Central memory CD8-positive, alpha-beta T cell (primary cell): ENCODE measurements at places on chromosomes 2 and 18.

- DNase-seq: no peak
Observed at GRCh38 chr2:95316466-95317122, 19.4 kb downstream of the KCNIP3 start.

DNA sequence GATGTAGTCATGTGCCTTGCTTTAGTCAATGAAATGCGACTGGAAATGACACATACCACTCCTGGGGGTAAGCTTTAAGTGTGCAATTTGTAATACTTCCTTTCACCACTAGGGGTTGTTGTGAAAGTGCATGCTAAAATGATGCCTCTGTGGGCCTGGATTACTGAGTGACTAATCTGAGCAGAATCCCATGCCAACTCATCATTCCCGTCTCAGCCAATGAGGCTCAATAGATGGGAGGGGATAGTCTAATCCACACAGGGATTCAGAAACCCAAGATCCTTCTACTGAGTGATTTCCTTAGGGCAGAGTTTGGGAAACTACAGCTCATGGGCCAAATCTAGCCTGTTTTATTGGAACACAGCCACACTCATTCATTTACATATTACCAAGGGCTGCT lies 54.0 kb downstream of the HRH4 start:
- DNase-seq: no peak

DNA sequence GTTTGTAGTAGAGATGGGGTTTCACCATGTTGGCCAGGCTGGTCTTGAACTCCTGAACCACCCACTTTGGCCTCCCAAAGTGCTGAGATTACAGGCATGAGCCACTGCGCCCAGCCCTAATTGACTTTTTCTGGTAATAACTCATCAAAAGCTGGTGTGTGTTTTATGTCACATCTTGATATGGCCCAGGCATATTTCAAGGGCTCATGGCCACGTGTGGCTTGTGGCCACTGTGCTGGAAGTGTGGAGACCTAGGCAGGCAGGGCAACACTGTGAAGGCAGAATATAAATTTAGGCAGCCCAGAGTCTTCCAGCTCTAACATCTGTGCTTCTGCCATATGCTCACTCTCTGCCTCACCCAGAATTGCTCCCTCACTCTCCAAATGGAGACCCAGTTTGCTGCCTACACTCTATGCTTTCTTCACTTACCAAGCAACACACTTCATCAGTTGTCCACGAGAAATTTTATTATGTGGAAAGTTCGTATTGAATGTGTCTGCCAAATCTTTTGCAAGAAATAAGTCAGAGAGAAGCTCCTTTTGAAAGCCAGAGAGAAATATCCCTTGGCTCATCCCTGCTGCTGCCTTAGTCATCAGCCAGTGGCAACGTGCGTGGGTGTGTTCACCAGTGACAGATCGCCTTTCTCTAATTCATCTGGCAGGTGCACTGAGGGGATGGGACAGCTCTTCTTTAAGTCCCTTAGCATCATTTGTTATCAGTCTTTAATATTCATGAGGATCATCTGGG lies 129.4 kb upstream of the CXCR4 start:
- DNase-seq: no peak

DNA sequence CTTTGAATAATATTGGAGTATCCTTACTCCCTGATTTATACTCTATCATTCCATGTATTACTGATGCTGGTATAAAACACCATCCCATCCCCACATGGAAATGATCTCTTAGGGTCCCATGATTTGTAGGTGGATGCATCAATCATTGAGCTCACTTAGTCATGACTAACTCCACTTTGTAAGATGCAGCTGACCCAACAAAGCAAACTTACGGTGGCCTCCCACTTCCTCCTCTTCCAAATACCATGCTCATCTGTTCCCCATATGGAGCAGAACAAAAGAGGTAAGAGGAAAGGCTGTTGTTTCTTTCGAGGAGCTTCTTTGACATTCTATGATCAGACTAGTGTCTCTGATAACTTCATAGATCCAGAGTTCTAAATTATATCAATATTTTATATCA lies 640.2 kb upstream of the SLC39A10 start:
- no peak for DNase-seq

DNA sequence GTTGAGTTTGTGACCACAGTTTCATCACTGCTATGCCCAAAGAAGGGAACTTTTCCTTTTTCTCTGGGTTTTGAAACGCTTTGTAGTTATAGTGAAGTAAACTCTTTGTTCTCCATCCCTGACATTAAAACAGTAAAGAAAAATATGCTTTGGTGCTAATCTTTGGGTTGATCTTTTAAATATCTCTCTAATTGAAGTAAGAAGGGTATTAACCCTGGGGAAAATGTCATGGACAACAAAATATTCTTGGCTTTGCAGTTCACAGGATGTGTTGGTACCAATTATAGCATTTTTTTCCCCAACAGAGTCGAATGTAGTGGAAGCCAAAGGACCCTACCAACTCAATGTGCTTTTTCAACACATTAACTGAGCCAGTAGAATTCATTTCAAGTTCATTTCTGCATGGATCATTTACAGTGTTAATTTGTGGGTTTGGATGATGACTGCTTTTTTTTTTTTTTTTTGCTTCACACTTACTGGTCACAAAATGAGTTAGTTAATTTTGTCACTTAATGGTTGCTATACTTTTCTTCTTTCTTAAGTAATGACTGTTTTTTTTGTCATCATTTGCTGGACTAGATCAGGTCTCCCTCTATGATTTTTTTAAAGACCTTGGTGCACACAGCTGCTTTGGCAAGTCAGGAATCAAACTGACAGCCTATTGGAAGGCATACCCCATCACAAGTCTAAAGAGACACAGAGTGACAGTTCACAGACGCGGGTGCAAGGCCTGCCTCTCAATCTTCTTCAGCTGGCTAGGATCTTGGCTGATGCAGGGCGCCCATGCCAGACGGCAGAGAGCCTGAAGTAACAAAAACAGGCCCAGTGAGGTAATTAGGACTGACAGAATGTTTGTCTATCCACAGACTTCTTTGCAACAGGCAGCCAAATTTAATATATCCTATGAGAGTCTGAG lies 98.8 kb upstream of the MMADHC start:
- DNase-seq: no peak

DNA sequence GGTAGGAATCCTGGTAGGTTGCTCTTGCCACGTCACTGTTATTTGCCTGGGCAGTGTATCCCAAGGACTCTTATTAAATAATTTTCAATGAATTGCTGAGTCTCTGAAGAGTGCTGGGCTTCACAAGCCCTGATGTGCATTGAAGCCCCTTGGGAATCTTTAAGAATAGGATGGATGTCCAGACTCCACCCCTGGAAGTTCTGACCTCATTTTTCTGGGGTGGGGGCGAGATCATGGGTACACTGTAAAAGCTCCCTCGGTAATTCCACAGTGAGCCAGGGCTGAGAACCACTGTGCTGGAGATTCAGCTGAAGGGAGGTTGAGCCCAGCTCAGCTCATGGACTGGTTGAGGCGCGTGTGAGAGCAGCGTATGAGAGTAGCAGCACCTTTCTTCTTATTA lies 140.2 kb downstream of the PIEZO2 start:
- DNase-seq: no peak

GRCh38 chr2:127463155-127463991 lies 45.1 kb downstream of the PROC start:
- no peak for DNase-seq

DNA sequence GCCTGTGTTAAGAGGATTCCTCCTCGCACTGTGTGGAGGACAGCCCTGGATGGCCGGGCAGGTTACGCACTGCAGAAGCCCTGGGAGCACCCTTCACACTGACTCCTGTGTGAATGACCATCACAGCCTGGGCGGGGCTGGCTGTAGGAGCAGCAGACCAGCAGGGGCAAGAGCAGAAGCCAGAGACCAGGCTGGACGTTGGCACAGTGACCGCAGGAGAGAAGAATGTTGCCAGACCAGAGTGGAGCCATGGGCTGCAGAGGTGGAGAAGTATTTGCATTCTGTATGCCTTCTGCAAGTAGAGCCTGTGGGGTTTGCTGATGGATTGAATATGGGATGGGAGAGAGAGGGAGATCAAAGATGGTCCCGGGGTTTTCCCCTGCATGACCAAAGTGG lies 23.1 kb downstream of the LRRFIP1 start:
- no peak for DNase-seq

GRCh38 chr2:119699016-119699606 lies 20.1 kb downstream of the TMEM177 start:
- no peak for DNase-seq

GRCh38 chr18:32049393-32050171 lies 31.0 kb downstream of the RNF125 start:
- DNase-seq: no peak

DNA sequence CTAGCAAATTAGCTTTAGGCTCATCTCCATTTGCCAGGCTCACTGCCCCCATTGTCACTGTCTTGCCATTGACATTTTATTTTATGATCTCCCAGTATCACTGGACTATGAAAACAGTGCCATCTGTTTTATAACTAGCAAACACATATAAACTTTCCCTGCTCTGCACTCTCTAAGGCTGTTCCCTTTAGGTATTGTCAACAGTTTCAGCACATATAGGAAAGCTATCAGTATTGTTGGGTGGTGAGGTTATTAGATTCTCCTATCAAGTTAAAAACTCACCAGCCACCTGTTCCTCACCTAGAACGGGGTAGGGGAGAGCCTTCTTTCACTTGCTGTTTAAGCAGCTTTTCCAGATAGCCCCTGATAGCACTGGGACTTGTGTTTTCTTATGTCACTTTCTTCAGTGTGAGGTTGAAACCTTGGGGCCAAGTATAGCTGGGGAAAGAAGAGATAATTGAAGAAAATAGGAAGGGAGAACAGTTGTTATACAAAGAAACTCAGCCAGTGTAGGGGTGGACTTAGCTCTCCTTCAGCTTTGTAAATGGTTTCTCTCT lies 32.5 kb downstream of the CFLAR start:
- DNase-seq: no peak

DNA sequence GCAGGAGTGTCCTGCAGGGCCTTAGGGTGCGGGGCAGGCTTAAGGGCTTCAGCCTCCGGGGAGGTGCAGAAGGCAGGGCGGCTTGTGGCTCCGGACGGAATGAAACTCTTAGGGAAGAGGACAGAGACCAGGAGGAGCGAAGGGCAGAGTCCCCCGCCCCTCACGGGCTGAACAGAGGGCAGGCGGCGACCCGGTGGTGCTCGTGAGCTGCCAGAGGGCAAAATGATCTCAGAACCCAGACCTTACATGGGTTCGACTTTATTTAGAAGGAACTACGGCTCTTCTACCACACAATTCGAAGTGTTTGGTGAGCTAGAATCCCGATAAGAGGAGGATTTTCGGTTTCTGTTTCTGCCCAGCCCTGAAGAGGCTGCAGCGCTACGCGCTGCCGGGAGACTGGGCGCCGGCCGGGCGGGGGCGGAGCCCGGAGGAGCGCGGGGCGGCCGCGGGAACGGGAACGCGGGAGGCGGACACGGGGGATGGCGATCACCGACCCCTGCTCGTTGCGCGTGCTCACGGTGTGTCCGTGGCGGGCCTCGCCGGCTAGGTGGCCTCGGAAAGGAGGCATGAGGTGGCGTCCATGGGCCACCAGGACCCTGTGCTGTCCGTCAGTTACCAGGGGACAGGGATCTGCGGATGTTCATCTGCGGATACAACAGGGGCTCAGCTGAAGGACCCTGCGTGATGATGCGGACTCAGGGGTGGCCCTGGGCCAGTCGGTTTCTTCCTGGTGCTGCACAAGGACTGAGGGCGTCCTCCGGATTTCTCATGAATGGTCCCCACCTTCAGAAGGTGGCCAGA lies 4.2 kb upstream of the SP100 start:
- peak; percentile 39 for DNase-seq

- no peak for DNase-seq
Observed at GRCh38 chr2:141528990-141529389, 601.8 kb downstream of the LRP1B start.

DNA sequence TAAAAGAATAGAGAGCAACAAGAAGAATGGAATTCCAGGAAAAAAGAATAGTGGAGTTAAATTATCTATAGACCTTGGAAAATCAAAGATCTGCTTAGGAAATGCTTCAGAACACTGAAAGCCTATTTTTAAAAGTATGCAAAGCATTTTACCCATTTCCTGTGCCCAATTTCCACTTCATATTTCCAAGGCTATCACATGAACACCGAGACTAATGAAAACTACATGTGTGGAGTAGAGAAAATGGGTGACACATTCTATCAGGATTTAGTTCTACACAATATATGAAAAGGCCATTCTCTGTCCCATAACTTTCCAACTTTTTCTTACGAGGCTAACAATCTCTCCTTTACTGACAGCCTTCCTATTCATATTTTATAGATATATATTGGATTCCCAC lies 279.4 kb downstream of the CCDC178 start:
- DNase-seq: no peak

DNA sequence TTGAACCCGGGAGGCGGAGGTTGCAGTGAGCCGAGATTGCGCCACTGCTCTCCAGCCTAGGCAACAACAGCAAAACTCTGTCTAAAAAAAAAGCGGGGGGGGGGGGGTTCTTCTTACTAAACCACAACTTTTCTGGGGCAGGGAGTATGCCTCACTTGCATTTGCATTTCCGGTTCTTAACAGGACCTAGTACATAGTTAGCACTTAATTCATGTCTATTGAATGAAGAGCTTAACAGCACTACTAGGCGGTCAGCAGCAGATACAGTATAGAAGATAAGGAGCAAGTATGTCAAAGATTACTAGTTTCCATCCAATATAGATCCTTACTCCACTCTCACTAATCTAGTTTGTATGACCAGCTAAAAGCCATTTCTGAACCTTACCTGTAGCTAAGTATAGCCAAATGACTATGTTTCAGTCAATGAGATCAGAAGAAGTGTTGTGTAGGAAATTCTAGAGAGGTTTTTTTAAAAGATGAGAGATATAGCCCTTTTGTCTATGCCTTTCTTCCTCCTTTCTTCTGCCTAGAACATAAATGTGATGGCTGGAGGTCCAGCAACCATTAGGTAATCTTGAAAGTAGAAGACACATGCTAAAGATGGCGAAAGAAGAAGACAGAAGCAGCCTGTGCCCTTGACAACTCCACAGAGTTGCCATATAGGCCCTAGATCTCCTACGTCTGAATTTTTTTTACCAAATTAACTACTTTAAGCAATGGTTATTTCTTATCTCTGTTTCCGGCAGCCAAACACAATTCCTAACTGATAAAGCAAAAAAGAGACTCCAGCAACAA lies 11.3 kb downstream of the HYCC2 start:
- DNase-seq: no peak
